Activated CD4-positive, alpha-beta T cell treated with anti-CD3 and anti-CD28 coated beads, Interleukin-2, amount 50 U/mL, for 1 hour (primary cell): ENCODE measurements at places on chromosomes 16 and 17.

DNA sequence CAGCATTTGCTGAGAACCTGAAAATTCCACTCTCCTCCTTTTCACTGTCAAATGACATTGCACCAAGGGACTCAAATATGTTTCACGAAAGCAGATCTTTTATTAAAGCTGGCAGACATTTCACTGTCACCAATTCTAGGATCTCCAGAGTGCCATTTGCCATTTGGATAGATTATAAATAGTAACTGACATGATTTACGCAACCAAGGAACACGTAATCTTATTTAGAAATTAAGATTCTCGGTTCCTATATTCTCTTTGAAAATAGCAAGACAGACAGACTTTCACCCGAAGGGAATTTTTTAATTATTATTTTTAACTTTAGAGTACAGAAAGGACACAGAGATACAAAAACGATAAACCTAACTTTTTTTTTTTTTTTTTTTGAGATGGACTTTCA, 49.6 kb downstream of the ANKFY1 start:
- no peak for DNase-seq

DNA sequence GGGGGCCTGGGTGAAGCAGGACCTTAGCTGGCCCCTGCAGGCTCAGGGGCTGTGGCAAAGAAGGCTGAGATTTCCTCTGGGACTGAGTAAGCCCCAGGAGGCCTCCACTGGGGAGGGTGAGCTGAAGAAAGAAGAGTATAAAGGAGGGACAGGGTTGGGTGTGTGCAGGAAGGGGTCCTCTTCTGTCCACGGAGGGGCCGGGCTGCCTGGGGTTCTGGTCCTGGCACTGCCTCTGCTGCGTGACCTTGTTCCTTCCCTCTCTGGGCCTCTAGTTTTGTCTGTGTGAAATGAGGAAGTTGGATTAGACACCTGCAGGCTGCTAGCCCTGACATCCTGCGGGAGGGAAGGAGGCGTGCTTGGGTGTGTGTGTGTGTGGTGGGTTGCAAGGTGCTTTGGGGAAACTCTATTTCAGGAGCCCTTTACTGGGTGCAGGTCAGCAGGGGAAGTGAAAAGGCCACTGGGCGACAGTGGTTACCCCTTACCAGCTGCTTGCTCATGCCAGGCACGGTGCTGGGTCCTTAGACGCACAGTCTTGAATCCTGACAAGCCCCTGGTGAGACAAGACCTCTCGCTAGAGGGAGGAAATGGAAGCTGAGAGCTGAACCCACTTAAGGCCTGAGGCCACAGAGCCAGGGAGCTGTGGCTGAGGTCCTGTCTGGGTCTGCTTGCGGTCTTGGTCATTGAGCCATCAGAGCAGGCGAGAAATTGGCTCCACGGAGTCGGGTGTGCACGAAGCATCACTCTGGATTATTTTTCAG, 60.7 kb downstream of the OR1D5 start:
- no peak for DNase-seq

- peak; percentile 46 for DNase-seq
Measured at GRCh38 chr16:31200821-31201568, 1.6 kb downstream of the PYCARD start.

GRCh38 chr16:10972108-10972818, 27.9 kb downstream of the CLEC16A start:
- no peak for DNase-seq
